ENCODE measurements at places on chromosomes 13 and 19. TPM values are rescaled to one million over a fixed set of nuclear protein-coding genes. Genes with fewer than 3 reads are reported as not detected.

TMEM150B gene
- not detected for total RNA-seq

ZNF90 gene
- 0.42 TPM for total RNA-seq

KLK6 gene
- total RNA-seq, result 0.74 TPM

CCDC70 gene
- 0.34 TPM for total RNA-seq

ZNF730 gene
- total RNA-seq, result 0.81 TPM

DNA sequence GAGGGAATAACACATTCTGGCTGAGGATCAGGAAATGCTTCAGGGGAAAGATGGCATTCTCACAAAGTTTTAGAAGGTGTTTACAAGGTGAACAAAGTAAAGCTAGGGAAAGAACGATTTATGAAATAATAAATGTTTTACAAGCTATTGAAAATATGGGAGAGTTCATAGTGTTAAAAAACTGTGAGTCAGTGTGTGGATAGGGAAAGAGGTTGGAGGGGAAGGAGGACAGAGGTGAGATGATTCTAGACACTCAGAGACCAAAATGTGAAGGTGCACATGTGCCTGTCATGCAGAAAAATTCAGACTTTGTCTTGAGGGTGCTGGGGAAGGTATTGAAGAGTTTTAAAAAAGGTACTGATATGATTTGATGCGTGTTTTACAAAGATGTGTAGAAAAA lies 476.1 kb downstream of the TDRD3 start:
- no peak for DNase-seq

DNA sequence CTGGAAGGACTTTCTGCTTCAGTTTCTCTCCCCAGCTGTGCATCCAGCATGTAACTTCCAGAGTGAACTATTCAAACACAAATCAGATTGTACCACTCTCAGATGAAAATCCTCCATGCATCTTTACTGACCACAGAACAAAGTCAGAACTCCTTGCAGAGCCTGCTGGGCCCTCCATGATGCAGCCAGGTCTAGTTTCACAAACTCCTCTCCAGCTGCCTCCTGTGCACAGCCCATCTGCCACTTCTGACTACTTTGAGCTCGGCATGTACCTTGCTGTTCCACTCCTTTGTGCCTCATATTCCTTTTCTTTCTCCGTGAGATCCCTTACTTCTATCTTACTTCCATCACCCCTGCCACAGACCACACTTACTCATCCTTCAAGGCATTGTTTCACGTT lies 31.4 kb downstream of the NALCN start:
- DNase-seq, result no peak

DNA sequence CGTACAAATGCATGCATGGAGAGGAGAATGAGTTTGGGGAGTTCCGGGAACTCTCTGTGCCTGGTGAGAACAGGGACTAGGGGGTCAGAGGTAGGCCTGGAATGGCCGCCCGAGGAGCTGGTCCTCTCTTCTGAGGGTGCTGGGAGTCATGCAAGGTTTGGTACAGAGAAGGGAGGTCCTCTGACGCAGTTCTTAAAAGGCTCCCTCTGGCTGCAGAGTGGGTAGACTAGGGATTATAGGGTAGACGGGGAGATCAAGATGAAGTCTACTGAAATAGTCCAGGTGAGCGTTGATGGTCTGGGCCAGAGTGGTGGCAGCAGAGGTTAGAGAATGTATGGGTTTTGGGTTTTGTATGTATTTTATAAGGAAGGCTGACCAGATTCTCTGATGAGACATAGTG lies 796 bp downstream of the ZNF304 start:
- DNase-seq, result no peak

GRCh38 chr19:23792784-23793183 lies 34.1 kb upstream of the ZNF681 start:
- DNase-seq, result no peak

GRCh38 chr19:3586707-3587346 lies 1.5 kb downstream of the GIPC3 start:
- no peak for DNase-seq

GRCh38 chr13:73849292-73849691 lies 284.9 kb downstream of the KLF12 start:
- peak; percentile 48 for DNase-seq

DNA sequence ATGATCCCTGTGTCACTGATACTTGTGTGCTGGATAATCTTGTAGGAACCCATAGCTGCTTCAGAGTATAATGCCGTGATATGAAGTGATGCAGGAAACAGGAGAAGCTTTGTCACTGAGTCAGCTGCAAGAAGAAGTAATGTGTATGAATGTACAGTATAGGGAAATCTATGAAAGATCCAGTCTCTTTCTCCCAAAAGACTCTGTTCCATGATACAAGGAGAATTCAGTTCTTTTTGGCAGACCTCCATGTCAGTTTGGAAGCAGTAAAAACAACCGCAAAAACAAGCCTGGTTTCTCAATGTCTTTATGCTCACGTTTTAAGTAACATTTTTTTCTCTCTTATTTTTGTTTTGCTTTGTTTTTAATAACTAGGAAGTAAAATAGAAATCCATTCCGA lies 33.9 kb downstream of the PCDH17 start:
- DNase-seq, result no peak

GRCh38 chr19:44164673-44165512 lies at the start of gene ZNF226:
Gene ZNF226, plus strand, starts transcription at chr19:44165100. Its CDS starts 4,981 bp downstream, at chr19:44170081.
- peak; percentile 99 for DNase-seq

GRCh38 chr13:40666933-40667621 lies 636 bp upstream of the FOXO1 start:
- DNase-seq, result peak; percentile 46

DNA sequence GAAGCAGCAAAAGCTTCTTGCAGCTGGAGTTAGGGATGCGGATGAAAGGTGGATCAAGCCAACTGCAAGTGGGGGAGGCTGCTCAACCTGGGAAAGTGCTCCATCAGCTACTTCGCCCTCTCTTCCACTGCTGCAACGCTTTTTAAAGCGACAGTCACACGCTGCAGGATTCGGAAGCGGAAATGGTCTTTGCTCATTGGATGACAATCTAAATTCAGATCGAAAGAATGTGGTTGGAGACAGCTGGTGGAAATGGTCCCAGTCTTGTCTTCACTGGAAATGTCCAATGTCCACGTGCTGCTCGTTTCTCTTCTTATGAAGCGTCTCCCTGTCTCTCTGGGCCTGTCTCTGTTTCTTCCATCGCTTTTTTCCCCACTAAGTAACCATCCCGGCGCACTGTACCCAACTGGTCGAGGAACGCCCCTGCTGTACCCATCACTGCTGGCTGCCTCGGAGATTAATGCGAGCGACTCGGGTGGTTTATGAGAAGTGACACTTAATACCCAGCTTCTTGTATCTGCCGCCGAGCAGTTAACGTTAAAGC lies 2.1 kb upstream of the FGF9 start:
- no peak for DNase-seq

- DNase-seq, result no peak
Measured at GRCh38 chr13:113299951-113300350, 2.9 kb downstream of the LAMP1 start.

DNA sequence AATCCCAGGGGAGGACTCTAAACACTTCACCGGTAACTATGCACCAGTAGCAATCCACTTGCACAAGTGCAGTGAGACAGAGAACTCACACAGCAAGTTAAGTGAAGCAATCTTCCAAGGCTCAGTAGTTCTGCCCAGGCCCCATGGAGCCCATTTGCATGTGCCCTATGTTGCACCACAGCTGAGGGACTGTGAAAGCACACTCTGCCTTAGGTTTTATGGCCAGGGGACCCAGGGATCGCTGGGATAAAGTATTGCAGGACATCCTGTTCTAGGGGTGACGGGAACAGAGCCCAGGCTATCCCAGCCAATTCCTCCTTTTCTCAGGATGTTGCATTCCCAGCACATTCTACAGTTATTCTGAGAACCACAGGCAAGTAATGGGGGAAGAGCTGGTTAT lies 6.0 kb upstream of the AMER2 start:
- no peak for DNase-seq

GRCh38 chr13:85371254-85371653 lies 428.0 kb downstream of the SLITRK6 start:
- no peak for DNase-seq

DNA sequence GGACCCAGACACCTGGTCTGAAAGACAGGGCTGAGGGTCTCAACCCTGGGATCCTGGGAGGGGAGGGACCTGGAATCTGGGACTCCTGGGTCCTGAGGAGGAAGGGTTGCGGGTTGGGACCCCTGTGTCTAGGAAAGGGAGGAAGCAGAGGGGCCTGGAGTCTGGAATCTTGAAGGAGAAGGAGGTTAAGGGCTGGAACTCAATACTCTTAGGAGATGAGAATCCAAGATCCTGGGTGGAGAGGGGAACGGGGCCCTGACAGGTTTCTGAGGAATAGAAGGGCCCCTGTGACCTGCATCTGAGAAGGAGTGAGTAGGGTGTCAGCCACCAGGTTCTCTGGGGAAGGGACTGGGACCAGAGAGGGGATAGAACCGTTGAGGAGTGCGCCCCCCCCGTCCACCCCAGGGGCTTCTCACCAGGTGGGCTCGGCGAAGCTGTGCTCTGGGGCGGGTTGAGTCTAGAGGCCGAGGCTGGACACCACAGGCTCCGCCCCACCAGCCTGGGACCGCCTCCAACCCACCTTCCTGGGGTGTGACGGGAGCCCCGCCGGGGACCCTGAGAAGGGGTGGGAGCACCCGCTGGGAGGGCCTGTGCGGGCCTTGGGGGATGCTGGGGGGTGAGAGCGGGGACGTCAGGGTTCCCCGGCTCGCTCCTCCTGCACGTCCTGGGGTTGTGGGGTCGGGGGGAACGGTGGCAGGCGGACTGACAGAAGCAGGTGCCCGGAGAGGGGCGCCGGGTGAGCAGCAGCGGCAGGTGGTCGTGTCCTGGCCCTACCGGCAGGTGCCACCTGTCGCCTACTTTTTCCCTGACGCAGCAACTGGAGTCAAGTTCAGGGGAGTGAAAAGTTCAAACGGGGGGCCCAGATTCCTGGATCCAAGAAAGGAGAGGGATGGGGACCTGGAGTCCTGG lies at the start of gene MAMSTR:
TSS of gene MAMSTR (minus strand) at position 463 of the 909 bp plus-strand sequence. CDS start 694 bp downstream, outside the sequence.
- DNase-seq, result no peak

DNA sequence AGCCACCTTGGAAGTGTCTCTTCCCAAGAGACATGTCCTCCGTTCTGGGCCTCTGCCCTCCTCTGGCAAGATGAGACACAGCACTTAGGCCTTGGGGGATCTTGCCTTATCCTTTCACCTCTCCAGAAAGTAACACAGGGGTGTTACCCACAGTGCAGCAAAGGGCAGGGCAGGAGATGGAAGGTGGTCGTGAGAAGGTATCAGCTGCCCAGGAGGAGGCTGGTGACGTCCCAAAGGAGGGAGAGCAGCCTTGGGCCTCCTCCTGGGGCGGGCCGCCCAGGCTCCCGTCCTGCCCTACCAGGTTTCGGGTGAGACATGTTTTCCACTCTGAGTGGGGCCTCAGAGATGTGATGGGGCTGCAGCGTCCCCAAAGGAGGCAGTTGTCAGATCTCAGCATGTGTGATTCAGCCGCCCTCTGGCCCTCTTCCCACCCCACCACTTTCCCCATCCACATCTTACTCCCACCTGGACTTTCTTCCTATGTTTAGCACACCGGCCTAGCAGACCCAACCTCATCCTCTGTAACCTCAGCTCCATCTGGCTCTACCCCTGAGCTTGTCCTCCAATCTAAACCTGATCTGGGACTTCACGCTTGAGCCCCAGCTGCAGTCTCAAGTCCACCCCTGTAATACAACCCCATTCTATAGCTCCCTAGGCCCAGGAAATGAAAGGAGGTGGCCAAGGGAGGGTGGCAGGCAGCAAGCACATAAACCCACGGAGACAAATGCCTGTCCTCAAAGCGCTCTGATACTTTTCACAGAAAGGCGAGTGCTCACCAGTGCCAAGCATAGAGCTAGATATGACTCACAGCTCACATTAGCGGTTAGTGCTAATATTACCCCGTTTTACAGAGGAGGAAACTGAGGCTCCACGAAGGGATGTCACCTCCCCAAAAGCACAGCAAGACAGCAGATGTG lies 9.3 kb downstream of the POU2F2 start:
- DNase-seq, result peak; percentile 34

DNA sequence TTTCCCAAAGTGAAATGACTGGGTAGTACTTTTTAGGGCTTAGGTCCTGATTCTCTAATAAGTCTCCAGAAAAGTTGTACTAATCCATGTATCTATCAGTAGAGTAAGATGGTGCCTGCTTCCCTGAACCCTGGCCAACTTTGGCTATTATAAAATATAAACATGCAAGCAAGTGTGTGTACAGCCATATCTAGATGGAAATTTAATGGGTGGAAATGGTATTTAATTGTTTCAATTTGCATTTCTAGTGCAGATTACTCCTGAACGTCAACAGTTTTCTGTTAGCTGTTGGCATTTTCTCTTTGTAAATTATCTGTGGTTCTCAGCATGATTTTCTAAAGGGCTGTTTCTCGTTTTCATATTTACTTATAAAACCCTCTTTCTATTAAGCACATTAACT lies 187.1 kb upstream of the RNF113B start:
- no peak for DNase-seq

GRCh38 chr19:7391218-7391670 lies 42.5 kb downstream of the ARHGEF18 start:
- peak; percentile 72 for DNase-seq

- DNase-seq, result no peak
Measured at GRCh38 chr19:55256562-55257460, 2.0 kb downstream of the PPP6R1 start.

GRCh38 chr19:41416194-41416674 lies 10.9 kb downstream of the B3GNT8 start:
- no peak for DNase-seq

- DNase-seq, result peak; percentile 97
Measured at GRCh38 chr19:1252221-1252820, 3.9 kb downstream of the MIDN start.

- DNase-seq, result peak; percentile 44
Measured at GRCh38 chr13:26446751-26447150, 110.7 kb upstream of the WASF3 start.

GRCh38 chr13:37526710-37527473 lies 71.7 kb downstream of the POSTN start:
- DNase-seq, result no peak

DNA sequence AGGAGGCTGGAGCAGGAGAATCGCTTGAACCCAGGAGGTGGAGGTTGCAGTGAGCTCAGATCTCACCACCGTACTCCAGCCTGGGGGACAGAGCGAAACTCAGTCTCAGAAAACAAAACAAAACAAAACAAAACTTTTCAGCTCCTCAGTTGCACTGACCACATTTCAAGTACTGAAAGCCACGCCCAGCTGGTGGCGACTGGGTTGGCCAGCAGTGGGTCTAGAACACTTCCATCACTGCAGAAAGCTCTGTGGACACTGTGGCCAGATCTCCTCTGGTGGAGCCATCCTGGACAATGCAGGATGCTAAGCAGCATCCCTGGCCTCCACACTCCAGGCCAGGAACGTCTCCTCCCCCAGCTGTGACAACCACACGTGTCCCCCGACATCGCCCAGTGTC lies 21.1 kb downstream of the TLE2 start:
- no peak for DNase-seq

GRCh38 chr13:76387566-76387965 lies 498.6 kb downstream of the KCTD12 start:
- DNase-seq, result no peak

- DNase-seq, result no peak
Measured at GRCh38 chr19:57786906-57787305, 17.4 kb downstream of the ZNF586 start.

GRCh38 chr19:32197896-32198882 lies 147.2 kb upstream of the ZNF507 start:
- no peak for DNase-seq
